ENCODE measurements at places on chromosomes 4 and X. TPM values are rescaled to one million over a fixed set of nuclear protein-coding genes. Genes with fewer than 3 reads are reported as not detected.

The GABRA4 gene
- total RNA-seq: not detected

The DUX4 gene
- total RNA-seq: not detected

The CXCL6 gene
- total RNA-seq: not detected

DNA sequence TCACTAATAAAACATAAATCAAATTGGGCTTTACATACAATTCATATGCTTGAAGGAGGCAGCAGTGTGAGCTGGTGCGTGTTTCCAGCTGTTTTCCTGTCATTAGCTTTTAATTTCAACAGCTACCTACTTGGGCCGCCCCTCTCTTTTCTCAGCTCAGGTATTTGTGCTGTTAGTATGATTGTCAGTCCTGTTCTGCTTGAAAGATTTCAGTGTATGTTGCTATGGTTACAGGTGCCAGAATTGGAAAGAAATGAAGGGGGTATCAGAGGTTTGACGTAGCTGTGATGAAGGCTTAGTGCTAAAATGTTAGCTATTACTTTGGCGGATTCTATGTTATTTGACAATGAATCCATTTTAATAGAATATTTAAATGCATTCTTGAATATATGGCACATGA, 440.3 kb downstream of the ZIC3 start:
- H3K27ac ChIP-seq: no peak overlapping the region
- no peaks in the 10 kb centered on the region for H3K36me3 ChIP-seq
- H3K27me3 ChIP-seq: no peaks in the 10 kb centered on the region
- DNase-seq: no peak
- no peaks in the 10 kb centered on the region for H3K4me1 ChIP-seq

DNA sequence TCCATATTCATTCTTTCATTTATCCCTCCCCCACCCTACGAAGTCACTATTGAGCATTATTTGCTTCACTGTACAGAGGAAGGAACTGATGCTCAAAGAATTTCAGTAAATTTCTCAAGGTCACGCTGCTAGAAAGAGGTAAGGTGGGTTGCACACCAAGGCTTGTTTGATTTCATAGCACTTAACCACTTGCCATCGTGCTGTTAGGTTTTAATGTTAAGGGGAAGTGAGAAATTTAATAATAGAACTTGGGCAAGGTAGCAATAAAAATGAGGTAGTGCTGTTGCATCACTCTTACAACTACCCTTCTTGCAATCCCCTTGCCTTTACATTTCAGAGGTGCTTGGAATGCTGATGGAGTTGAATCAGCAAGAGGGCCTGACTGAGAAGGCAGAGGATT, 343.1 kb downstream of the MID1IP1 start:
- no peak overlapping the region for H3K27ac ChIP-seq
- H3K4me1 ChIP-seq: no peaks in the 10 kb centered on the region
- H3K36me3 ChIP-seq: no peaks in the 10 kb centered on the region
- no peak overlapping the region for H3K4me3 ChIP-seq
